H7 (cell line): ENCODE measurements at places on chromosomes 6 and 20.

- DNase-seq: peak; percentile 9
These were observed 293.2 kb downstream of the QKI start for GRCh38 chr6:163707387-163708355.

DNA sequence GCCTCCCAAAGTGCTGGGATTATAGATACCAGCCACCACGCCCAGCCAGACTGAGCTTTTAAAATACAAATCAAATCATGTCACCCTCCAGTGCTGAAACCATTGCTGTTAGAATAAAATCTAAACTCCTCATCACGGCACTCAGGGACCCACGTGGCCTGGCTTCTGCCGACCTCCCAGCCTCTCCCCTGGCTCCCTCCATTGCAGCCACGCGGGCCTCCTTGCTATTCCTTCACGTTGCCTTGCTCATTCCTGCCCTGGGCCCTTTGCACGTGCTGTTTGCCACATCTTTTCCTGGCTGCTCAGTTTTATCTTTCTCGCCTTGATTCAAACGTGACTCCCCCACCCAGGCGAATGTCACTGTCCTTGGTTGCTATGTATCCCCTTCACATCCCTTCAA lies 244.6 kb downstream of the PREX1 start:
- DNase-seq: no peak

DNA sequence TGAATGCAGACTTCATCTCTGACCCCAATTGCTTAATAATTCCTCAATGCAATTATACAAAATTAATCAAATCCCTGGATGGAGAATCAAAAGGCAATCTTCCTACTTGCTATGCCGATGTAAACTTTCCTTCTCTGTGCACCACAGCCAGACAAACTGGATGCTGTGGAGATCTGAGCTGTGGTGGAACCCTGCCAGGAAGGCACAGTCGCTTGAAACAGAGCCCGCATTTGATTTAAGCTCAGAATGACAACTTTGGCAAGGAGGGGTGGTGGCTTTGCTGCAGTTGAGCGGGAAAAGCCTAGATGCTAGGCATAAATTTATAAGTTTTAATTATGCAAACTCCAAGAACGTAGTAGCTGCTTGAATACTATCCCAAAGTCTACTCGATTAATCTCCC lies 190.8 kb downstream of the MTFR2 start:
- DNase-seq: no peak

GRCh38 chr20:55415567-55416142 lies 589.7 kb downstream of the CBLN4 start:
- DNase-seq: peak; percentile 49

GRCh38 chr20:63682384-63683139 lies 13.9 kb upstream of the TNFRSF6B start:
- DNase-seq: no peak

DNA sequence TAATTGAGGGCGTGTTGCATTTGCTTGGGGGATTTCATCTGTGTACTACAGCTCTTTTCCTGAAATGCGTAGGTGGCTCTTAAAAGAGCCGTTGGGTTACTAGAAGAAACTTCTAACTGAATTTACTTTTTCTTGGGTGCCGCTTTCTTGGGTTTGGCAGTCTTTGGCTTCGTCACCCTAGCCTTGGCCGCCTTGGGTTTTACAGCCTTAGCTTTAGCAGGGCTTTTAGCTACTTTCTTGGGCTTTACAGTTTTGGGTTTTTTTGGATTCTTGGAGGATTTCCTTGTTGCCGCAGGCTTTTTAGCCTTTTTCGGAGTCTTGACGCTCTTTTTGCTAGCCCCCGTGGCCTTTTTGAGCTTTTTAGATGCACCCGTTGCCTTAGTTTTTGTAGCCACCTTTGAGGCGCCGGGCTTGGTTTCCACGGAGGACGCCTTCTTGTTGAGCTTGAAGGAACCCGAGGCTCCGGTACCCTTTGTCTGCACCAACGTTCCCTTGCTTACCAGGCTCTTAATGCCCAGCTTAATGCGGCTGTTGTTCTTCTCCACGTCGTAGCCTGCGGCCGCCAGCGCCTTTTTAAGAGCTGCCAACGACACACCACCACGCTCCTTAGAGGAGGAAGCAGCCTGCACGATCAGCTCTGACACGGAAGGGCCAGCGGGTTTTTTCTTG lies 54.5 kb downstream of the TRIM38 start:
- no peak for DNase-seq
